ENCODE measurements at places on chromosomes 5 and 9. TPM values are rescaled to one million over a fixed set of nuclear protein-coding genes. Genes with fewer than 3 reads are reported as not detected.
A peak's percentile ranks its signal among the peaks of the same experiment; 100 is the strongest.

Gene MAP1B
- total RNA-seq, result 85.9 TPM

DNA sequence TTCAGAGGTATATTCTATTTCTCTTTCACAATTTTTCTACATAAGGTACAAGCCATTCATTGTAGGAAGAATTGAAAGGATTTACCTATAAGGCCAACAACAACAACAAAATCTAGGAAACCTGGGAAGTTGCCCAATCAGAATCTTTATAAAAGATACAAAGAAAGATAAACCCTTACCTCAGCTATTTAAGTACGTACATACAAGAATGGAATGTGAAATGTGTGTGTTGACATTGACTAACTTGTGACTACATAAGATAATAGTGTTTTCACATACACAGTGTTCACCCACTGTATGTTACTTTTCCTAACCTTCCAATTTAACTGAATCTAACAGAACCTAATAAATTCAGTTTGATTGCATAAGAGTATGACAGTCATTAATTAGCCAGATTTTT lies 154.1 kb downstream of the ADAMTS6 start:
- no peak overlapping the region for H3K27ac ChIP-seq
- no peak for DNase-seq
- H3K27me3 ChIP-seq, result no peaks in the 10 kb centered on the region
- H3K4me1 ChIP-seq, result no peaks in the 10 kb centered on the region
- no peaks in the 10 kb centered on the region for H3K36me3 ChIP-seq
- no peak overlapping the region for H3K4me3 ChIP-seq

GRCh38 chr5:56191656-56192055 lies 41.5 kb downstream of the ANKRD55 start:
- H3K4me1 ChIP-seq, result no peaks in the 10 kb centered on the region
- no peaks in the 10 kb centered on the region for H3K36me3 ChIP-seq
- H3K27ac ChIP-seq, result no peak overlapping the region
- no peak overlapping the region for H3K4me3 ChIP-seq
- DNase-seq, result no peak

GRCh38 chr9:137161558-137162486 lies 8.0 kb downstream of the LRRC26 start:
- H3K27me3 ChIP-seq, result peaks cover 100% of the 10 kb centered on the region
- no peaks in the 10 kb centered on the region for H3K4me1 ChIP-seq
- DNase-seq, result peak; percentile 79
- H3K4me3 ChIP-seq, result no peak overlapping the region
- no peaks in the 10 kb centered on the region for H3K36me3 ChIP-seq
- no peak overlapping the region for H3K27ac ChIP-seq

DNA sequence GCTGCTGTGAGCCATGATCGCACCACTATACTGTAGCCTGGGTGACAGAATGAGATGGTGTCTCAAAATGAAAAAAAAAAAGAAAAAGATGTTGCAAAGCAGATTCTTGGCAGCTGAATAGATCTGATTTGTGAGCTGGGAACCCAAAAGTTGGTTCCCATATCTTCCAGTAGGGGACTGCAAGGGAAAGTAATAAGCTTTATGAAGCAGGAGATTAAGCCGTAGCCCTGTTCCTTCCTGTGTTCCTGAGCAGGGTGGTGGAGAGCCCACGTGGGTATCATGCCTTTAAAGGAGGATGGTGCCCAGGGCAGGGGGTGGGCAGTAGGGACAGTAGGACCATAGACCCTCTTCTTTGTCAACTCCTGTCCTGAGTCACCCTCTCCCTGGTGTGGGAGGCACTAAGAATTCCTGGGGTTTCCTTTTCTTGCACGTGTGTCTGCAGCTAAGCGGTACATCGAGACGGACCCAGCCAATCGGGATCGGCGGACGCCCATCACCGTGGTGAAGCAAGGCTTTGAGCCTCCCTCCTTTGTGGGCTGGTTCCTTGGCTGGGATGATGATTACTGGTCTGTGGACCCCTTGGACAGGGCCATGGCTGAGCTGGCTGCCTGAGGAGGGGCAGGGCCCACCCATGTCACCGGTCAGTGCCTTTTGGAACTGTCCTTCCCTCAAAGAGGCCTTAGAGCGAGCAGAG lies 37.9 kb downstream of the STOM start:
- H3K36me3 ChIP-seq, result peaks cover 19% of the 10 kb centered on the region
- no peak overlapping the region for H3K4me3 ChIP-seq
- H3K27ac ChIP-seq, result no peak overlapping the region

DNA sequence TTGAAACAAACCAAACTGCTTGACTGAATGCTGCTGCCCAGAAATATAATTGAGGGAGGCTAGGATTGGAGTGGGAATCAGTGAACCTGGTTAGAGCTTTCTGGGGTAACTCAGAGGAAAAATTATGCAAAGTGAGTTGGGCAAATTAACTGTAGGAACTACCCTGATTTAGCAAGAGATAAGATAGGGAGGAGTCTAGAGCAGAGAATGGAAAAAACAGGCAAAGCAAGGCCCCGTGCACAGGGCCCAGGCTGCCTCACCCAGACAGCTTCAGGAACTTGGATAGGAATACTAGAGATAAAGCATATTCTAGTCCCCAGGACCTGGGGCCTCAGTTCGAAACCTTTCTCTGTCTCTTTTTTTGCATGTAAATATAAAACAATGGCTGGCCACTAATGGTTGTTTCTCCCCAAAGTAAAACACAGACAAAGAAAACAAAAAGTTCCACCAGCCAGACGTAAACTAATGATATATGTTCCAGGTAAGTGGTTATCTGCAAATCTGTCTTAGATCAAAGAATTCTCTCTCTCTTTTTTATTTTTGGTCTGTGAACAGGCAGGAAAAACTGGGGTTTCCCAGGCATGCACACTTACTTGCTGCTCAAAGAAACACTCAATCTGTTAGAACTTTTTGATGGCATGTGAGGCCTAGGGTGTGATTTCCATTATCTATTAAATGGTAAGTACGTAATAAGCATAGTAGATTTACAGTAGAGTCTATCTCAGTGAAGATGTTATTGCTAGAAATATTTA lies 168.1 kb upstream of the MAP3K1 start:
- no peaks in the 10 kb centered on the region for H3K4me1 ChIP-seq
- no peaks in the 10 kb centered on the region for H3K36me3 ChIP-seq
- H3K27me3 ChIP-seq, result no peaks in the 10 kb centered on the region
- H3K4me3 ChIP-seq, result no peak overlapping the region

GRCh38 chr5:168327019-168327421 lies 35.6 kb downstream of the WWC1 start:
- DNase-seq, result no peak
- no peak overlapping the region for H3K4me3 ChIP-seq
- H3K27ac ChIP-seq, result no peak overlapping the region
- no peaks in the 10 kb centered on the region for H3K36me3 ChIP-seq
- peaks cover 11% of the 10 kb centered on the region for H3K4me1 ChIP-seq

- H3K4me3 ChIP-seq, result no peak overlapping the region
- no peaks in the 10 kb centered on the region for H3K27me3 ChIP-seq
- no peak for DNase-seq
- H3K4me1 ChIP-seq, result no peaks in the 10 kb centered on the region
These were observed 319.0 kb upstream of the PTGER4 start for GRCh38 chr5:40360685-40361084.

GRCh38 chr5:42596817-42597216 lies 159.8 kb upstream of the CCDC152 start:
- no peak overlapping the region for H3K27ac ChIP-seq
- H3K27me3 ChIP-seq, result no peaks in the 10 kb centered on the region
- H3K4me3 ChIP-seq, result no peak overlapping the region
- H3K36me3 ChIP-seq, result no peaks in the 10 kb centered on the region

DNA sequence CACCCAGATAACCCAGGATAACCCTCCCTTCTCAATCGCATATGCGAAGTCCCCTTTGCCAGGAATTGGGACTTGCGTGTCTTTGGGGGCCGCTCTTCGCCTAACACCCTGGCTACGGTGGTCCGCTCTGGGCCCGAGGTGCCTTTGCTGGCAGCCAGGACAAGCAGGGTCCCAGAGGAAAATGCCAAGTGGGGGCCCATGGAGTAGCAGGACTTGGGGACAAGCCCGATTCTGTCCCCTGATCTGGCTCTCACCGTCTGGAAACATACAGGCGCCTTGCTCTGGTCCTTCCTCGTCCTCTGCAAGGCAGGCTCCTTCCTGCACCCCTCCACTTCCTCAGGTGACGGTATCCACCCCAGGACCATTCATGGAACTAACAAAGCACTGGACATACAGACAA lies 78.1 kb upstream of the UNC5A start:
- H3K4me1 ChIP-seq, result no peaks in the 10 kb centered on the region
- DNase-seq, result no peak
- H3K36me3 ChIP-seq, result no peaks in the 10 kb centered on the region
- no peaks in the 10 kb centered on the region for H3K27me3 ChIP-seq
- no peak overlapping the region for H3K27ac ChIP-seq
- no peak overlapping the region for H3K4me3 ChIP-seq

DNA sequence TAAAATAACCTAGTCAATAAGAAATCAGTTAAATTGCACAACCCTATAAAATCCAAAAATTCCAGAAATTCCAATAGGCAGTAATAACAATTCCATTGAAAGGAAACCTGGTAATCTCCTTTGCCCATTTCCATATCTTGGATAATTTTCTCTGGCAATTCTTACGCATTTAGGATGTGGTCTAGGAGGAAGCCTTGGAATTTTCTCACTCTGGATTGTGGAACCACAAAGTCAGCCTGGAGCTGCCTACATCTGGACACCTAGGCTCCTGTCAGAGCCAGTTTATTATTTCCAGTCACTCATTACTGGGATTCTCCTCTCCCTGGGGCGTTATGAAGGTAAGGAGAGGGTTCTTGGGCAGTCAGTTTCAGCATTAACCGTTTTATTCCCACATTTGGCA lies 40.3 kb upstream of the GNE start:
- no peak overlapping the region for H3K4me3 ChIP-seq
- H3K27ac ChIP-seq, result no peak overlapping the region
- peaks cover 5% of the 10 kb centered on the region for H3K4me1 ChIP-seq
- no peak for DNase-seq

GRCh38 chr5:177427919-177428573 lies 1.6 kb downstream of the GRK6 start:
- H3K4me1 ChIP-seq, result no peaks in the 10 kb centered on the region
- H3K27me3 ChIP-seq, result no peaks in the 10 kb centered on the region
- H3K4me3 ChIP-seq, result peak overlapping the region; percentile 90
- peak; percentile 45 for DNase-seq
- no peak overlapping the region for H3K27ac ChIP-seq

Gene PCDHA13
- 1.2 TPM for total RNA-seq

GRCh38 chr9:21994556-21995005 lies at the start of gene CDKN2B-AS1:
CDKN2B-AS1 (plus strand) TSS chr9:21994791.
- no peaks in the 10 kb centered on the region for H3K36me3 ChIP-seq
- DNase-seq, result peak; percentile 79
- H3K27ac ChIP-seq, result no peak within 1 kb of the TSS
- peak within 1 kb of the TSS; percentile 87 for H3K4me3 ChIP-seq
- H3K27me3 ChIP-seq, result peaks cover 96% of the 10 kb centered on the region

- DNase-seq, result peak; percentile 59
- no peaks in the 10 kb centered on the region for H3K36me3 ChIP-seq
- H3K27ac ChIP-seq, result peak overlapping the region; percentile 15
- H3K4me3 ChIP-seq, result no peak overlapping the region
- H3K27me3 ChIP-seq, result no peaks in the 10 kb centered on the region
These were observed 90.9 kb downstream of the CARTPT start for GRCh38 chr5:71810023-71810422.

Gene GABBR2
- total RNA-seq, result 6.7 TPM

Gene C1QTNF3
- 3.5 TPM for total RNA-seq

GRCh38 chr9:90259311-90260246 lies 383.0 kb downstream of the DIRAS2 start:
- no peaks in the 10 kb centered on the region for H3K4me1 ChIP-seq
- no peak overlapping the region for H3K4me3 ChIP-seq
- H3K27me3 ChIP-seq, result no peaks in the 10 kb centered on the region
- no peaks in the 10 kb centered on the region for H3K36me3 ChIP-seq
- DNase-seq, result no peak

GRCh38 chr9:120197605-120198004 lies 382.4 kb downstream of the CDK5RAP2 start:
- no peaks in the 10 kb centered on the region for H3K36me3 ChIP-seq
- H3K4me1 ChIP-seq, result no peaks in the 10 kb centered on the region
- no peak for DNase-seq
- no peak overlapping the region for H3K27ac ChIP-seq
- H3K27me3 ChIP-seq, result no peaks in the 10 kb centered on the region

GRCh38 chr5:143781993-143782520 lies 29.9 kb upstream of the HMHB1 start:
- H3K27ac ChIP-seq, result peak overlapping the region; percentile 55
- H3K36me3 ChIP-seq, result no peaks in the 10 kb centered on the region
- DNase-seq, result no peak
- no peaks in the 10 kb centered on the region for H3K27me3 ChIP-seq
- no peak overlapping the region for H3K4me3 ChIP-seq
- no peaks in the 10 kb centered on the region for H3K4me1 ChIP-seq

Data from endodermal cell (in vitro differentiated cells).